GM13977 (cell line): ENCODE measurements at places on chromosomes 6 and 20.
A peak's percentile ranks its signal among the peaks of the same experiment; 100 is the strongest.

- DNase-seq, result peak; percentile 80
Observed at GRCh38 chr20:63740070-63740626, 572 bp downstream of the SLC2A4RG start.

- no peak for DNase-seq
Observed at GRCh38 chr6:146253691-146254090, 224.8 kb downstream of the GRM1 start.

GRCh38 chr6:163585932-163586437 lies 171.5 kb downstream of the QKI start:
- no peak for DNase-seq

DNA sequence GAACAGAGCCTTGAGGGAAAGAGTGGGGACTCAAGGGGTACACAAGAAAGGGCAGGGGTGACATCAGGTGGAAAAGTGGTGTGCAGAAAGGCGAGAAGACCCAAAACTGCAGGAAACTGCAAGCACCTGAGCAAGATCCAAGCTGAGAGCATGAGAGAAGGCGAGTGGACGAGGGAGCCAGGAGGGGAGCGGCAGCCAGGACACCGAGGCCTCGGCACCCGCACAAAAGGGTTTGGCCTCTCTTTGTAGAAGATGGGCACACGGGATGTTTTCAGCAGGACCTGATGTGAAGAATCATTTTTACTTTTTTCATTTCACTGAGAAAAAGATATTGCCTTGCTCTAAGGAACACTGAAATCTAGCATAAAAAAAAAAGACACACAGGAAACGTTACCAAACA lies 82.1 kb upstream of the FOXQ1 start:
- DNase-seq, result no peak

DNA sequence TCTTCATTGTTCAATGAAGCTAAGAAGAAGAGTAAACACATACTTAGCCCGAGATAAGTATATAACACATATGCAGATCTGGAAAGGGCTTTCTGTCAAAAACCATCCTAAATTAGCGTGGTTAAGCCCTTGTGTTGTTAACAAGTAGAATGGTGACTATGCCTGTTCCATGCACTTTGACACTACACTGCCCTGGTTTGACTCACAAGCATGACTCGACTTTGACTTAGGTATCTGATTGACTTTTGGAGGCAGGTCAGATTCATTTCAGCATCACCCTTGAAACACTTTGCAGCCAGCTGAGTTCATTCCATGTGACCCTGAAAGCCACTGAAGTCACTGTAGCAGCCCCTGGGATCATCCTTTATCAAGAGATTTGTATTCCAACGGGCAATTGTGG lies 239.8 kb downstream of the TBX18 start:
- no peak for DNase-seq

GRCh38 chr20:54590856-54591255 lies 115.5 kb downstream of the DOK5 start:
- DNase-seq, result no peak

GRCh38 chr6:16901306-16901705 lies 140.0 kb upstream of the ATXN1 start:
- DNase-seq, result no peak

DNA sequence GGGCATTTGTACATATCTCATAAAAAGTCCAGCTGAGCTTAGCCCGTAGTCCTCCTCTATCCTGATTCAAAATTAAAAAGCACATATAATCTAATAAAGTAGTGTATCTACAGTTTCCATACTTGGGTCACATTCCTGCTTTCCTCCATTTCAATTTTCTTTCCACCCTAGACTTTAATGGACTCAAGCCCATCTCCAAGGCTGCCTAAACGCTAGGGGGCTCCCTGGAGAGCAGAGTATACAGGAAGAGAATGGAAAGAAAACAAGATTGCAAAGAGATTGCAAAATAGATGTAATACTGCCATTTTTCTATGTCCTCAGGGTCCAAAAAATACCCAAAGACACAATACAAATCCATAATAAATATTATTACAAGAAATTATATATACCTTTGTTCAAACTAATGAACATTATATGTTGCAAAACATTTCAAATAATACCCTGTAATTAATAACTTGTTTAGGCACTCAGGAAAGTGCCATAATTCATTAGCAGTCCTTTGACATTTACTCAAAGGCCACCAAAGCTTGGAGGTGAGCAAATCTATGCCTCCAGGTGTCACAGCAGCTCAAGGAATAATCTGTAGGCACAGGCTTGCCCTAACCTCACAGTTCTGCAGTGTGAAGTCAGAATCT lies 2.4 kb upstream of the MCM3 start:
- DNase-seq, result peak; percentile 48

DNA sequence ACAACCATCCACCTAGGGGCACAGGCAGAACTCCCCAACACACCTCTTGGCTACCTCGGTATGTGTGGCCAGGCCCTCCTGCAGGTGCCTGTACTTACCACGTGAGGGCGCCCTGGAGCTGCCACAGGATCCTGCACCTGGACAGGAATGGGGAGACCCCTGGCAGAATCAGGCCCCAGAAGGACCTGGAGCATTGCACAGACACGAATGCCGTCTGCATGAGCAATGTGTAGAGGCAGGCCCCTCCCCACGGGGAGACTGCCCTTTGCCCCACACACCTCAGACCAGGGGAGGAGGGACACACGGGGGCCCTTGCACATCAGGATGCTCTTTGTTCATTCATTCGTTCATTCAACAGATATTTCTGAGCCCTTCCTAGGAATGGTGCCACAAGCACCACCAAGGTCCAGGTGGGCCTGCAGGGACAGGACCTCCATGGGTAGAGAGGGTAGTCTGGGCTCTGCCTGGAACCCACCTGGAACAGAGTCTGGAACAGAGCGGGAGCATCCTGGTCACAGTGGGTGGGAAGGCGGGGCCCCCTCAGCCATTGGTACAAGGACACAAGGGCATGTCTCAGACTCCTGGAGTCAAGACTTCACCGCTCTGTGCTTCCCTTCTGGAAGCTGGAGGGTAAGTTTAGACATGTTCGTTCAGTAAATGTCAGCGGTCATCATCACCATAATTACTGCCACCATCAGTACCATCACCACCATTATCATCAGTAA lies 32.3 kb downstream of the YTHDF1 start:
- peak; percentile 82 for DNase-seq

- no peak for DNase-seq
Observed at GRCh38 chr6:106064142-106064541, 22.0 kb upstream of the PRDM1 start.

- no peak for DNase-seq
Observed at GRCh38 chr6:33168284-33168601, 24.0 kb downstream of the COL11A2 start.

DNA sequence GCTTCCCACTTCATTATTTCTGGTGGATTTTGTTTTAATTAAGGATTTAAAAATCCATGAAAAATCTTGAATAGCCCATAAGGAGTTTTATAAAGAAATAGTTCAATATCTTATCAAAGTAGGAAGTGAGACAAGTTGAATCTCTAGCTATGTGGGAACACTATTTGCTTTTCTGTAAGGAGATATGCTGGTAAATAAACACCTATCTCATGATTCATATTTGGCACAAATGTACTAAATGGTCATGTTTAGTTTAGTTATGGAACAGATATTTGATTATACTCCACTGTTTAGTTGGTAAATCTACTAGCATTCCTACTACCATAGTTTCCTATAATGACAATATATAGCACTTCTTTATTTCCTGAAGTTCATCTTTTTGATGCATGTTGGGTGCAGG lies 239.9 kb upstream of the CEP162 start:
- DNase-seq, result no peak

- DNase-seq, result no peak
Observed at GRCh38 chr20:1427457-1428054, 34.7 kb upstream of the FKBP1A start.

DNA sequence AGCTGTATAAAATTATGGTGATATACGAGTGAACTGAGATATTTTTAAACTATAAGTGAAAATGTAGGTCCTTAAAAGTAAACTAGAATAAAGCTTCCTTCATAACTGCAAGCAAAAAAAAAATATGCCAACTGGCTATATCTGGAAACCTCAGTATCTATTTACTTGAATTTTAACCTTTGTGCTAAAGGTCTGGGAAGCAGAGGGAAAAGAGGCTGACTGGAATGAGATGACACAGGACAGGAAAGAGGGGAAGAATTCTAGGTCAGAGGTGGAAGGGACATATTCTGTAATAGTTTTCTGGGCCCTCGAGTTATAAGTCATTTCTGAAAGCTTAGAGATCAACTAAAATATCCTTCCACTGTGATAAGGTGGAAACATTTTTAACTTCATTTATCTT lies 46.8 kb downstream of the AIG1 start:
- no peak for DNase-seq

DNA sequence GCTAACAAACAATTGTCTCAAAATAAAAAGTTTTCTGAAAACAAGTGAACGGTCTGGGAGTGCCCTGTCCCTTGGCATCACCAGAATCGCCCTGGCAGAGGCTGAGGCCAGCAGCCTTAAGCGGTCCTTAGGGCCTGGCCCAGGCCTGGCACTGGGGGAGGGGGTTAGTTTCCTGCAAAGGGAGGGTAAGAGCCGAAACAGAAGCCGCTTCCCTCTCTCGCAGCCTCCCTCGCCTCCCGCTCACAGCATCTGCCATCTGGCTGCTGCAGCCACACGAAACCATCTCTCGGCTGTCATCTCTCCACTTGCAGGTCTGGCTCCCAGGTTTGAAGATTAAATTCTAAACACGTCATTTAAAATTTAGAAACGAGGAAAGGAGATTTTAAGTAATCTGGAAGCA lies 31.5 kb downstream of the PMEPA1 start:
- DNase-seq, result no peak

DNA sequence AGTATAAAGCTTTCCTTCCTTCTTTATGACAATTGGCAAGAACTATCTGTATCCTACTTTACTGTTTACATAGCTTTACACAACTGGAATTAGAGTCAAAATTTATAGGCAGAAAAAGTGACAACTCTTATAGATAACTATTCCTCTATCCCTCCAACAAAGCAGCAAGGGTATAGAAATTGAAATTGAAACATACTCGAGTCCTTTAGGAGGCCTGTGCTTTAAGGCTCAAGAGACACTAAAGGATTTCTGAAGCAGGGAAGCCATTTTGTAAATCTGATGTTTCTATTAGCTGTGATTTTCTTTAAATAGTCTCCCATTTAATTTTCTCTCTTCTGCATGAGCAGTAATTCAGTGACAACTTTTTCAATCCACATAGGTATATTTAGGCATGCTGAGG lies 567.6 kb upstream of the MAN1A1 start:
- no peak for DNase-seq

- DNase-seq, result no peak
Observed at GRCh38 chr6:157271911-157272310, 51.4 kb downstream of the TMEM242 start.

DNA sequence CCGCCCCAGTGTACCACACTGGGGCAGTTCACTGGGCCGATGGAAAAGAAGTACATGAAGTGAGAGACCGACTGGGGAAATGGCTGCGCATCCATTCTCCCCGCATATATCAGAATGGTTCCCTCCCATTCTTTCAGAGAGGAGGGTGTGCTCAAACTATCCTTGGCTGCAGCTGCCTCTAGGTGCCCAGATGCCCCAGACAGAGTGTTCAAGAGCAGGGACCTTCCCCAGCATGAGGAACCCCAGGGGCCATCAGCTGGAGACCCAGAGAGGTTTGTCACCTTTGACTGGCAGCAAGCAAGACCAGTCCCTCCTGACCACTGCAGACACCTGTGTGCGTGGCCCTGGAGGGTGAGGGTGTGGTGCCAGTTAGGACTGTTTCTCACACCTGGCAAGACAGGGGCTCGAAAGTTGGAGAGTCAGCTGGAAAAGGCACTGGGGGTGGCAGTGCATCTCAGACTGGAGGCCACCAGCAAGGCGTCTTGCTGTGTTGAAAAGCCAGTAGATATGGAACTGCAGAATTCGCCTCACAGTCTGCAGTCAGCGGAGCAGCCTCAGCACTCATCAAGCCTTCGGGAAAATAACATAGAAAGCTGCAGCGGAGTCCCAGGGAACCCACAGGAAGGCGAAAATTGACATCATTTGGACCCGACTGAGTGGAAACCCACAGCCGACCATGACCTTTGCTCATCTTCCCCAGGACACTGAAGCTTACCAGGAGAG lies 76.7 kb downstream of the GPR6 start:
- no peak for DNase-seq

DNA sequence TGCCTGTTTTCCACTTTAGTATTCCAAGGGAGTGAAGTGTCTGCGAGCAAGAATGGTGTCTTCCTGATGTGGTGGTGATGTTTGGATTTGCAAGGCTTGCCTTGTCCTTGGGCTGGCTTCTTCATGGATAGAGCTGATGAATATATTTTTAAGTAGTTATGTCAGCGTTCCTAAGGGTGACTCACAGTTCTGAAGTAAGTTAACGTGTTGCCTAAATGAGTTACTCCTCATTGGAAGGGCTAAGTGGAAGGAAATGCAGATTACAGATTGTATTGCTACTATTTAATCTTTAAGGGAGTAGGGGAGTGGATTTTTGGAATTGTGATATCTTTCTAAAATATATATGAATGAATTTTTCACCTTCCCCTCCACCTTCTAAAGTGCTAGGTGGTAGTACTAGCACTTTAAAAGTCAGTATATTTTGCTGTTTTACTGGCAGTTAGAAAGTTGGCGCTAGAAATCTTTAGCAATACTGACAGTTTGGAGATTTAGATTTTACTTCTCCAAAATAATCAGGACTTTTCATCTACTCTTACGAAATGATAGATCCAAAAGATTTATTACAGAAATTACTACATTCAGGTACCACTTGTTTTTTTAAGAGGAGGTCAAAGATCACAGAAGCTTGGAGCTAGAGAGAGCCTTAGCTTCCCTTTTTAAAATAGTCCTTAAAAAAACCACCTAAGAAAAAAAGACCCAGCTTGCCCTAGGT lies 197.4 kb downstream of the JARID2 start:
- DNase-seq, result no peak

DNA sequence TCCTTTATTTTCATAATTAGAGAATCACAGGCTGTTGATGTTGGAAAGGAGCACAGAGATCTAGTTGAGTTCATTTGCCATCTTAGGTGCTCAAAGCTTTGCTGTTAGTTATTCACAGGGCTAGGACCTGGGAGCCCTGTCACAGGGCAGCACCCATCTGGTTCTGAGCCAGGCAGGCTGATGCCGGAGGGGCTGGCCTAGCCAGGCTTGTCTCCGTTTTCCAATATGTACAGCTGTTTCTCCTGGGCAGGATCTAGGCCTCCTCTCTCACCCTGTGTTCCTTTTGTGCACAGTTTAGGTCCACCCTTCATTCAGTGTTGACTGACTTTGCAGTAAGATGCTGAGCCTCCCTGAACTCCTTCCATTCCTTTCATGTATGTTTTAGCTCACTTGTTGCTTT lies 33.4 kb downstream of the LRRC1 start:
- DNase-seq, result no peak

GRCh38 chr6:52340603-52340880 lies 21.4 kb upstream of the PAQR8 start:
- no peak for DNase-seq

GRCh38 chr6:56953597-56954402 lies 1.1 kb upstream of the BEND6 start:
- DNase-seq, result peak; percentile 31

GRCh38 chr6:167296902-167297301 lies 5.8 kb downstream of the UNC93A start:
- no peak for DNase-seq

GRCh38 chr6:132733814-132734213 lies 20.0 kb upstream of the VNN1 start:
- DNase-seq, result no peak
